ENCODE measurements at places on chromosomes 13 and 19.

DNA sequence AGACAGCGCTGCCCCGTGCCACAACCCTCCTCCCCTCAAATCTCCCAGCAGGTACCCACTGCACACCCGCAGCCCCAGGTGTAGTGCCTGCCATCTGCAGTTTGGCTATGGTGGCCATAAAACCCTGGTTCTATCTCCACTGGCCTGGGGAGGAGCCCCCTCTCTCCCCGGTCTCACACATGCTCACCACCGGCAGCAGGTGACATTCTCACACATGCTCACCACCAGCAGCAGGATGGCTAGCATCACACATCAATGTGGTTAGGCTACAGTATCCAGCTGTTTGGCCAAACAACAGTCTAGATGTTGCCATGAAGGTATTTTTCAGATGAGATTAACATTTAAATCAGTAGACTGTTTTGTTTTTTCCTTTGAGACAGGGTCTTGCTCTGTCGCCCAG is 31.1 kb downstream of the ELL start:
- no peak for DNase-seq

DNA sequence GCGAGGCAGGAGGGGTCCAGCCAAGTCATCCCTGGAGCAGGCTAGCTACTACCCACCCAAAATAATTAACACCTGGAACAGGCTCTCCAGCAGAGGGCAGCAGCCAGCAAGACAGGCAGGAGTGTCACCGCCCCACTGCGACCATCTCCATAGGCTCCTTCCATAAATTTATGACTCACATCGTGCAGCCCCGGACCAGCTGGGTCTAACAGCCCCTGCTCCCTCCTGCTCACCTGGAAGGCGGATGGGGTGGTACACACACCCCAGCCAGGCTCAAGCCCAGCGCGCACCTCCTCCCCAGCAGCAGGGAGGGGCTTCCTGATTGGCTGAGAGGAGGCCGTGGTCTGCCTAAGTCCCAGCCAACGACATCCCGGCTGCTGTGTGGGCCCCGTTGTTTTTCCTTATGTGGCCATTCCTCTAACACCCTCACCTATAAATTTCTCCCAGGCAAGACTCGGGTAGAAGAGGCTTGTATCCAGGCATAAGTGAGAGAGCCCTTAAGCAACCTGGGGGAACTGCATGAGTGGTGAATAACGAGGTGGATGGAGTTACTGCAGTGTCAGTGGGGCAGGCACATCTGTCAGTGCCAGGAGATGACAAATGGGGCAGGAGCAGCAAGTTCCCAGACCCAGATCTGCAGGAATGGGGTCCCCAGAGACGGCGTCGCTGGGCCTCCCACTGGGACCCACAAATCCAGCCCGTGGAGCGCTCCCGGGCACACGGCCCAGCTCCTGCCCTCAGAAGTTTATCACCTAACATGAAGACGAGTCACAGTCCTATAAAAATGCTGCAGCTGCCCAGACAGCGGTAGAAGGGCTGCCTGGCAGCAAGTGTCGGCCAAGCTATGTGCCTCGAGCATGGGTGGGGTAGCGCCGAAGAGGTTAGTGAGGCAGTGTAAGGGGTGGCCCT is 43.1 kb downstream of the CEBPG start:
- peak; percentile 38 for DNase-seq

GRCh38 chr13:67278235-67278634 is 48.1 kb upstream of the PCDH9 start:
- no peak for DNase-seq

GRCh38 chr19:6223461-6224307 is 56.1 kb downstream of the MLLT1 start:
- DNase-seq, result no peak

DNA sequence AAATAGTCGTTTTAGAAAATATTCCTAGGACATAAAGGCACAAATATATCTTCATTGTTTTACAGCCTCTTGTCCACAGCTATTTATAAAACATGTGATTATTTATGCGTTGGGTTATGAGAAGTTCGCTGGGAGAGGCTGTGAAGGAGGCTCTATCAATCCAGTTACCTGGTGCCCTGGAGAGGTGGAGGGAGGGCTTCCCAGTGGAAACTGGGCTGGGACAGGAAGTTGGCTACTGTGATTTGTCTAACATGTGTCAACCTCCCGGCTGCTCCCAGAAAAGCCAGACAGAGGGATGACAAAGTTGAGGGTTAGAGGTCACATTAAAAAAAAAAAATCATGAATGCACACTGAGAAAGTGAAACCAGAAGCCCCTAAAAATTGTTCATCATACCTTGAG is 346.5 kb downstream of the ZNF536 start:
- no peak for DNase-seq

DNA sequence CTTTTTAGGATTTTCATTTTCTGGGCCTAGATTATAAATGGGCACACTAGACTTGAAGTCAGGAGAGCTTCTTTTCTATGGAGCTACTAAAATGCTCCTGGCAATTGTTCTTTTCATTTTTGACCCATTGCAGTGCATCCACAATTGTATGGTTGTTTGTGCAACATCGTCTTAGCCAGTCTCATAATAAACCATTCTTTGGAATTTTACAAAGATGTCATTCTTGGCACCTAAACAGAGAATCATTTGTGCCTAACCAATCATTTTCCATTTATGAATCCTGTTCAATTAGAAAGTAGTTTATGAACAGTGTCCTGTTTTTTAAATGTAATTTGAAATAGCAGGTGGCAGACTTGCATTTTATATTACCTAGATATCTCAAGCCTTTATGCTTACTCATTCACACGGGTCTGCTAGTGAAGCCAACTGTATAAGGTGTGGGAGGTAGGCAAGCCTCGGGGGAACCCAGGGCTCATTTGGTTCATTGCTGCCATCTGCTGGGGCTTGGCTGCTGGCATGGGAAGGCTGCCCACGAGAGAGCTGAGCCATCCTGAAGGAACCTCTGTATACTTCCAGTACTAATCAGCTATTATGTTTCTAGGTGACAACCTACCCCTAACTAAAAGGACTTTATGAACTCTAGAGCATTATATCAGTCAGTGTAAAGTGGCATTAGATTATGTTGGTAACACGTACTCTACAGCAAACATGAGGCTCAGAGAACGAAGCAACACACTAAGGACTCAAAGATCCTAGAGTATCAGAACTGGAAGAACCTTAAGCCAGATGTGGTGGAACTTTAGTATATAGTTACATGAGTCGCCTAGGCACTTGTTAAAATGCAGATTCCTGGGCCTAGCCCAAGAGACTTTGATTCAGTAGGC is 60.0 kb downstream of the TPT1 start:
- peak; percentile 46 for DNase-seq
